ENCODE measurements at places on chromosomes 1 and 21.
A peak's percentile ranks its signal among the peaks of the same experiment; 100 is the strongest.

GRCh38 chr21:25080141-25080540, 527.1 kb downstream of the MRPL39 start:
- no peak for DNase-seq

DNA sequence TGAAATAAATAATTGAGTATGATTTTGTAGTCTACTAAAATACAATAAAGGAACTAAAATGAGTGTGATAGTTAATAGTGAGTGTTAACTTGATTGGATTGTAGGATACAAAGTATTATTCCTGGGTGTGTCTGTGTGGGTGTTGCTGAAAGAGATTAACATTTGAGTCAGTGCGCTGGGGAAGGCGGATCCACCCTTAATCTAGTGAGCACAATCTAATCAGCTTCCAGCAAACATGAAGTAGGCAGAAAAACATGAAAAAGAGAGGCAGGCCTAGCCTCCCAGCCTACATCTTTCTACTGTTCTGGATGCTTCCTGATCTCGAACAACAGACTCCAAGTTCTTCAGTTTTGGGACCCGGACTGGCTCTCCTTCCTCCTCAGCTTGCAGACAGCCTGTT, 1716.6 kb downstream of the MRPL39 start:
- no peak for DNase-seq

DNA sequence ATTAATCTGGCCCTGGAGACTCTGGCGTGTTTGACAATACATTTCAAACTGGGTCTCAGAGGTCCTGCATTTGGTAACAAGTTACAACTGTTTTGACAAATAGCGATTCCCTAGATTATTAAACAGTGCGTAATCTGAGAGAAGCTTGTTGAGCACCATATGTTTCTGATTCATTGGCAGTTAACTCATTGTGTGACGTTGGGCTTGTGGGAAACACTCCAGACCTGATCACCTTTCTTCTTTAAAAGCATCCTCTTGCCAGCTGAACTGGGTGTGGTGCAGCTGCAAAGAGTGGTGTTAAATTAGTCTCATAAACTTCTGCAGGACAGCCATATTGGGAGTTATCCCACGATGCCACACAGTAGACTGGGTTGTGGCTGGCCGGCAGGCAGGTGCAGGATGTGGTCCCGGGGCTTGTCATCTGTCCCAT, 82.7 kb downstream of the CDC7 start:
- DNase-seq, result peak; percentile 30

- no peak for DNase-seq
Observed at GRCh38 chr1:209775678-209776077, 8.7 kb downstream of the C1orf74 start.

GRCh38 chr1:112906150-112906698, 49.8 kb downstream of the SLC16A1 start:
- no peak for DNase-seq

DNA sequence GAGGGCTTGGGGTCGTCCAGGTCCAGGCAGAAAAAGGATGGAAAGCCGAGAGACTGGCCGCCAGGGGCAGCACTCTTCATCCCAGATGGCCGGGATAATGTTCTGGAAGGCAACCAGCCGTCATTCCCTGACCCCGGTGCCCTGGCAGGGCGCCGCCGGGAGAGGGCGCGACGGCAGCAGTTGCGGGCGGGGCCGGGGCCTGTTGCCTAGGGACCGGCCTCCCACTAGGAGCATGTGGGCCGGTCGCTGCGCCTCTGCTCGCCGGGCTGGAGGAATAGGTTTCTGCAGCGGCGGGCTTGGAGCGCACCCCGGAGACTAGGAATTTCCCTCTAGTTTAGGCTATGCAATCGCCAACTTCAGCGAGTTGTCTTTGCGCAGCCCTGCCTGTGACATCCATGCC, 11.0 kb downstream of the DMRTB1 start:
- DNase-seq, result no peak

GRCh38 chr1:10989095-10989494, 23.4 kb upstream of the TARDBP start:
- DNase-seq, result no peak

GRCh38 chr1:47696404-47696736, 258.5 kb downstream of the FOXD2 start:
- no peak for DNase-seq

DNA sequence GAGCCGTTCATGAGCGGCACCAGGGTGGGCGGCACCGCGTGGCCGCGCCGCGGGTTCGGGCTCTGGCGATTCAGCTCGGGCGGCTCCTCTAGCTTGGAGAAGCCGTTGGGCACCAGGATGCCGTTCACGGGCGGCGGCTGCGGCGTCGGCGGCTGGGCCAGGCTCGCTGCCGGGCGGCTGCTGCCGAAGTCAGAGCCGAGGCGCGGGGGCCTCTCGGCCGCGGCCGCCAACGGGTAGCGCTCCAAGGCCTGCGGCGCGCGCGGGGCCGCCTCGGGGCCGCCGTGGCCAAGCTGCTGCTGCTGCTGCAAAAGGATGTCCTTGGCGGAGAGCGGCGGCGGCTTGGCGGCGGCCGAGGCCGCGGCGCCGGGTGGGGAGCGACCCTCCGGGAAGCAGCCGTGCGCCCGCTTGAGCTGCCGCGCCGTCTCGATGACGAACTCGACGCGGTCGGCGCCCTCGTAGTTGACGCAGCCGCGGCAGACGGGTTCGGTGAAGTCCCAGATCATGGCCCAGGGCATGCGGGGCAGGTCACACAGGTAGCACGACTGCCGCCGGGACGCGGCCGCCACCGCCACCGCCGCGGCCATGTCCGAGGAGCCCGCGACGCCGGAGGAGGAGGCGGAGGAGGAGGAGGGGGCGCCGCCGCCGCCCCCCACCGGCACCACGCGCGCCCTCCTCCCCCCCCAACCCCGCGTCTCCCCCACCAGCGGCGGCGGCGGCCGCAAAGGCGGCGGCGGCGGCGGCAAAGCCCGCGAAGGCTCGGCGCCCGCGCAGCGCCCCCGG, 877 bp downstream of the IRF2BP2 start:
- DNase-seq, result no peak

DNA sequence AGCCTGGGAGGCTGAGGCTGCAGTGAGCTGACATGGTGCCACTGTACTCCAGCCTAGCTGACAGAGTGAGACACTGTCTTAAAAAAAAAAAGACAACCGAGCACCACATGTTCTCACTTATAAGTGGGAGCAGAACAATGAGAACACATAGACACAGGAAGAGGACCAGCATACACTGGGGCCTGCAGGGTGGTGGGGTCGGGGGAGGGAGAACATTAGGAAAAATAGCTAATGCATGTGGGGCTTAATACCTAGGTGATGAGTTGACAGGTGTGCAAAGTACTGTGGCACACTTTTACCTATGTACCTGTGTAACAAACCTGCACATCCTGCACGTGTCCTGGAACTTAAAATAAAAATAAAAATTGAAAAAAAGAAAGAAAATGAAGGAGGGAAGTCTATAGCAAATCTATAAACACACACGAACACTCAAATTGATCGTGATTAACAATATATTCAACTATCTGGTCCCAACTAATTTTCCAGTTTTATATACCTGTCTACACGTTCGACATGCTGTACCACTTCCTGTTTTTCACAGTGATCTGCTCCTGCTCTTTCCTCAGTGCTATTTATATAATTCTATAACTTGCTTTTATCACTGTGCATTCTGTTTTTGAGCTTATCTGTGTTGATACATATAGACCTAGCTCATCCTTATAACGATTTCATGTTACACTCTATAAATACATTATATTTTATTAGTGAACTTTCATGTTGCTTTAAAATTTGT, 27.2 kb downstream of the AK5 start:
- DNase-seq, result no peak

- no peak for DNase-seq
Observed at GRCh38 chr1:33275195-33275594, 18.9 kb downstream of the ZNF362 start.

GRCh38 chr1:53420341-53420740, 38.9 kb upstream of the DMRTB1 start:
- DNase-seq, result no peak

DNA sequence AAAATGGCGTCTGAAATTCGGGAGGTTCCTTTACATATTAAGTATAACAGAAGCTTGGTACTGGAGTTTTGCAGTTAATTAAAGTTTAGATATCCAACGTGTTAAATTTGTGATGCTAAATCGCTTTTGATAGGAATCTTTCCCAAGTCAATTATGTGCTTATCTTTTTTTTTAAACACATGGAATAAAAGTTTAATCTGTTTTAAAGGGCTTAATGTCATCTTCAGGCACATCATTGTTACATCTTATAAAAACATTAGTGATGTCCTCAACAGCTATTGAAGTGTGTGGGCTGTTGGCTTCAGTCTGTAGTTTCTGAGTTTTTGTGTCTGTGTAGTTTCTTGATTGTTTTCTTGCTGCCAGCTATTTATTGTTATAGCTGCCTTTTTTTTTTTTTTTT, 5.3 kb downstream of the FMN2 start:
- DNase-seq, result no peak

GRCh38 chr1:147825586-147825985, 65.2 kb upstream of the GJA5 start:
- DNase-seq, result no peak

DNA sequence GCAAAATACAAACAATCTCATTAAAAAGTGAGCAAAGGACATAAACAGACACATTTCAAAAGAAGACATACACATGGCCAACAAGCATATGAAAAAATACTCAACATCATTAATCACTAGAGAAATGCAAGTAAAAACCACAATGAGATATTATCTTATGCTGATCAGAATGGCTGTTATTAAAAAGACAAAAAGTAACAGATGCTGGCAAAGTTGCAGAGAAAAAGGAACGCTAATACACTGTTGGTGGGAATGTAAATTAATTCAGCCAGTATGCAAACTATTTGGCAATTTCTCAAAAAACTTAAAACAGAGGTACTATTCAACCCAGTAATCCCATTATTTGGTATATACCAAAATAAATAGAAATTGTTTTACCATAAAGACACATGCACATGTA, 32.2 kb upstream of the TNFSF18 start:
- no peak for DNase-seq

DNA sequence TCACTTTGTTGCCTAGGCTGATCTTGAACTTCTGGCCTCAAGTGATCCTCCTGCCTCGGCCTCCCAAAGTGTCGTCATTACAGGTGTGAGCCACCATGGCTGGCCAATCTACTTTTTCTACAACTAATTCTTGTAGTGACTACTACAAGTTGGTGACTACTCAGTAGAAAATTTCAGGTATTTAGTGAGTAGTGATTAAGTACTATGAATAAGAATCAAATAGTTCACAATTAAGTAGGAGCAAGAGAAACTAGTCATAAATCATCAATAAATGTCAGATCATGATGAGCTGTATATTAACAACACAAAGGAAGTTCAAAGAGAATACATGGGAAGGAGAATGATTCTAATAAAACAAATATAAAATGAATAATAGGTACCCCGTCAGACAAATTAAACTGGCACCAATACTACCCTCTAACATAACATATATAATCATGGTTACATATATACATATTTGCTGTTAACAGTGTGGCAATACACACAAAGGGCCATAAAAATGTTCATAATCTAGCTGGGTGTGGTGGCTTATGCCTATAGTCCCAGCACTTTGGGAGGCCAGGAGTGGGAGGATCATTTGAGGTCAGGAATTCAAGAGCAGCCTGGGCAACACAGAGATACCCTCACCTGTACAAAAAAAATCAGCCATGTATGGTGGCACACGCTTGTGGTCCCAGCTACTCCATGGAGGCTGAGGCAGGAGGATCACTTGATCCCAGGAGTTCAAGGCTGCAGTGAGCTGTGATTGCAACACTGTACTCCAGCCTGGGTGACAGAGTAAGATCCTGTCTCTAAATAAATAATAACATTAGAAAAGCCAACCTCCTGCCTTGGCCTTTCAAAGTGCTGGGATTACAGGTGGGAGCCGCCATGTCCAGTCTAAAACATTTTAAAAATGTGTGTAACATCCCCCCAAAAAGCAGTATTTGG, 19.1 kb downstream of the YY1AP1 start:
- DNase-seq, result no peak

Data from NCI-H1105 (cell line).